Activated CD8-positive, alpha-beta memory T cell treated with anti-CD3 and anti-CD28 coated beads, Interleukin-2, amount 50 U/mL, for 48 hours (primary cell): ENCODE measurements at places on chromosomes 4 and X.

GRCh38 chrX:121558886-121559285 is 511.5 kb downstream of the GLUD2 start:
- no peak for DNase-seq

- peak; percentile 86 for DNase-seq
These were observed 27.2 kb downstream of the NOP14 start for GRCh38 chr4:2935762-2936743.

DNA sequence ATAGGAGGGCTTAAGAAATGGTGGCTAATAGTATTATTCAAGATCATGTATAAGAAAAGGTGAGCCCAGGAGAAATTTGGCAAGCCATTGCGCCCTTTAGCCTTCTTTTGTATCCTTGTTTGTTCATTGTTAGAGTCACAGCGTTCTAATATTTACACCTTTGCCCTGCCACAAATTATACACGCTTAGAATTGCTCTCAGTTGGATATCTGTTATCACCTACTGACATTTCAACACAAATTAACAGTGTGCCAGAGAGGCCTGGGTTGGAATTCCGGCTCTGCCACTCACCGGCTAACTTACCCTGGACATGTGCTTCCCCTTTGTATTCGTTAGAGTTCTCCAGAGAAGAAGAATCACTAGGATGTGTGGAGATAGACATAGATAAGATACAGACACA is 148.7 kb upstream of the KIT start:
- DNase-seq, result no peak

GRCh38 chrX:153633607-153634180 is 13.3 kb upstream of the DUSP9 start:
- no peak for DNase-seq

DNA sequence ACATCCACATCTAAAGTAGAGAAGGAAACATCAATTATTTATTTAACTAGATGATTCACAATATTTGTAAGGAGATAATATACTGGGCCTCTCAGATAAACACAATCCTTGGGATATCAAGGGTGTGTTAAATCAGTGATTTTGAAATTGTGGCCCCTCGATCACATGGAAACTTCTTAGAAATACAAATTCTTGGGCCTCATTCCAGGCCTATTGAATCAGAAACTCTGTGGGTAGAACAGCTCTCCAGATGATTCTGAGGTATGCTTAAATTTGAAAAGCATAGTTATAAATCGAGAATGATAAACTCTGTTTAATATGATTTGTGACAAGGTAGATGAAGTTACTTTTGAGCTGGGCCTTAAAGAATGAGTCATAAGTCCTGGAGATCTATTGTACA is 64.3 kb upstream of the GPR174 start:
- DNase-seq, result no peak

- no peak for DNase-seq
These were observed 72.7 kb downstream of the AFF2 start for GRCh38 chrX:148573119-148573518.

DNA sequence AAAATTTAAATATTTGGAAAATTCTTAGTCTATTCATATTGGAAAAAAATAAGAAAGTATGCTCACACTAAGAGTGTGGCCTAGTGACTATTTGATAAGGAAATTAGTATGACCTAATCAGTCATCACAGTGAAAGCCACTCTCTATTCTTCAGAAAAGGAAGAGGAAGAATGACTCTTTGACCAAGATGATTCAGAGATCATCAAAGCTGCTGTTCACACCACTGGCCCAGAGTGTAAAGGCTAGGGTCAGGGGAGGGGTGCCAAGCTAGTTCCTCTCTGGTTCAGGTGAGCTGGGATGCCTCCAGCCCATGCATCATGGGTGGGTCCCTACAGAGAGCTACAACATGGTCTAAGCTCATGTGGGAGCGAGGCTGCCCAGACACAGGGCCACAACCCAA is 396.9 kb upstream of the NDST3 start:
- DNase-seq, result no peak

DNA sequence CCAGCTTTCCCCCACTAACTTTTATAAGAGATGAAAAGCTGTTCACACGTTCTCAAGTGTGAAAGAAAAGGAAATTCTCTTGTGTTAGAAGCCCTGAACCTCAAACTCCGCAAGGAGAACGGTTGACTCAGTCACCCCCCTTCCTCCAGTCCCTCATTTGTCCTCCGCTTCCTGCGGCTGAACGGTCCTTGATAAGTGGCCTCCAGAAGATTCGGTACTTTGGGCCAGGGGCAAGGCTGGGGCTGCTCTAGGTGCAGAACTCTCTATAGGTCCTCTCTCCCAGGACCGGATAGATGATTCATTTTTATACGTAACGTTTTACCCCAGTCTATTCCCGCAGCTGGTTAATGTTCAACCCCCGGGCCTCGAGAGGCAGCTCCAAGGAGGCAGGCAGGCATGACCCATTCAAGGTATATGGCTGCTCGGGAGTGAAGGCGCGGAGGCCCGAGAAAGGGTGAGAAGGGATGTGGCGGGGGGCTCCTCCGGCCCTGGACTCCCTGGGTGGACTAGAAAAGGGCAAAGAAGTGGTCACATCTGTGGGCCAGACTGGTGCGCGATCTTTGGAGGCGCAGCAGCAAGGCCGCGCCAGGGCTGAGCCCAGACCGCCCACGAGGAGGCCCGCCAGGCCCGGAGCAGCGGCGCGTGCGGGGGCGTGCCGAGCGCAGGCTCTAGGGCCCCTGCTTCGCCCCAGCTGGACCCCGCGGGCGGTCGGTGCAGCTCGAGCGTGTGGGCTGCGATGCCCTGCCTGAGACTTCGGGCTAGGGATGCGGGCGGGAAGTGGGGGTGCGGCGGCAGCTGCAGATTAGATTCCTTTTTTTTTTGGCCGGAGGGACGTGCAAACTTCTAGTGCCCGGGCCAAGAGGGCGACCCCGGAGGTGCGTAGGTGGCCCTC is 11.7 kb downstream of the PITX2 start:
- DNase-seq, result no peak

- no peak for DNase-seq
These were observed 16.2 kb downstream of the SLC4A4 start for GRCh38 chr4:71355045-71355444.

DNA sequence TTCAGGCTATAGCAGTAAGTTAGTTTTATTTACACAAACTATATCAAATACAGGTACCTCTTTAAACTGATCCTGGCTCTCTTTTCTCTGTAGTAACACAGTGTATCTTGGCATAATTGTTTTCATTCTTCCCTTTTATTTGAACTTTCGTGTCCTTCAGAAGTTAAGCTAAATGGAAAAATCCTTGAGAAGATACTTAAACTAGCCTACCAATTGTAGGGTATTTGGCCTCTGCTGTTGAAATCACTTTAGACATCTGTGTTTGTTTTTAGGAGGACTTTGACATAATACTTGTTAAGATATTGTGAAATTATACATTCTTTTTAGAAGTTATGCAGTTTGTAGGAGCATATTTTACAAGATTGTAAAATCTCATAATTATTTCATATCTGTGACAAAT is 90.3 kb upstream of the GK2 start:
- no peak for DNase-seq

DNA sequence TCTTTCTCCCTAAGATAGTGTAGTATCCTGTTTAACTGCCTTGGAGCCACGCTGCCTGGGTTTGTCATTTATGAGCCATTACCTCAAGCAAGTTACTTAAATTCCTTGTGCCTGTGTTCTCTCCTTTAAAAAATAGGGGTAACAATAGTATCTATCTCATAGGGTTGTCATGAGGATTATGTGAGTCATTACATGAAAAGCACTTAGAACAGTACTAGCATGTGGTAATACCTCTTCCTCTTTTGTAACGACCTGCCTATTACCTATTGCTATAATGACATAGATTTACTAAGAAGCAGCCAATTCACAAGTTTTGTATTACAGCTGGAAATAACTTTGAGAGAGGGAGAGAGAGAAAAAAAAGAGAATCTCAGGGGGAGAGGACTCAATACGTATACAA is 834.7 kb downstream of the RAPGEF2 start:
- no peak for DNase-seq

DNA sequence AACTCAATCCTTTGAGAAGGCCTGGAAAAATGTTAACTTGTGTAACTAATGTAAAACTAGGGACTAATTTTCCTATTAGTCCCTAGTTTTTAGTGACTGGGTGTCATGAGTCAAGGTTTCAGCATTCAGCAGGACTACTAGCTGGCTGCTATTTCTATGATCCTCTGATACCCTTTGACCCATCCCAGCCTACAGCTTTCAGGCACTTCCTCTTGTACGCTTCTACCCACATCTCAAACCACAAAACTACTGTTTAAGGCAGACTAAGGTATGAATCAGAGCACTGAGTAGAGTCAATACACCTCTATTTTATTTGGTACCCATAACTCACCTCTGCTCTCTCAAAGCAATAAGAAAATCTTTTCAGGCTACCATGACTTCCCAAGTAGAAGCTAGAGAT is 809.6 kb downstream of the PDHA2 start:
- no peak for DNase-seq

- DNase-seq, result no peak
These were observed 97.8 kb downstream of the TLL1 start for GRCh38 chr4:165970703-165971420.

DNA sequence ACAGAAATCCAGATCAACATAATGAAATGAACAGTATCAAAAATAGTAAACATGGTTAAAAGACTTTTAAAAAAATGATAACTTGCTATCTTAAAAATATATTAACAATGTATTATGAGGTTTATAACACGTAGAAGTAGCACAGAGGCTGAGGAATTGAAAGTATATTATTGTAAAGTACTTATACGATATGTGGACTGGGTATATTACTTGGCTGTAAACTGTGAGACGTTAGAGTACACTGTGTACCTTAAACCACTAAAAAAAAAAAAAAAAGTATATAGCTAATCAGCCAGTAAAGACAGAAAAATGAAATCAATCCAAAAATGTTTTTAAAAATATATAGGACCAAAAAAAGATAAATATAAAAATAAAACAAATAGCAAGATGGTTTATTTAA is 120.6 kb downstream of the TET2 start:
- DNase-seq, result no peak

DNA sequence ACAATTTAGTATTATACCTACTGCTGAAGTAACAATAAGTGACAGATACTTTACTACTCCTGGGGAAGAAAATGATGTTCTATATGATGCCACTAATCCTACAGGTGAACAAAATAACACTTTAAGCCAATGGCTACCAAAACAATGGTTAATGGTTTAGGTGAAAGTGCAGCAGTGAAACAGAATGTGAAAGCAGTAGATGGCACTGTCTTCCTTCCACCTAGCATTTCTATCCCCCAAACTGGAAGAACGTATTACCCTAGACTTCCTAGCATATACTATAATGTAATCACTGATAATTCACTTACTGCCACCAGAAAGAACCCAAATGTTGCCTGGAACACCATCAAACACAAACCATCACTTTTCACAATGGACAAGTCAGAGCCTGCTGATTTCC is 18.9 kb upstream of the CABS1 start:
- no peak for DNase-seq

- no peak for DNase-seq
These were observed 7.3 kb downstream of the PLP1 start for GRCh38 chrX:103783971-103784370.

- no peak for DNase-seq
These were observed 73.2 kb upstream of the AMOT start for GRCh38 chrX:112913807-112914206.

DNA sequence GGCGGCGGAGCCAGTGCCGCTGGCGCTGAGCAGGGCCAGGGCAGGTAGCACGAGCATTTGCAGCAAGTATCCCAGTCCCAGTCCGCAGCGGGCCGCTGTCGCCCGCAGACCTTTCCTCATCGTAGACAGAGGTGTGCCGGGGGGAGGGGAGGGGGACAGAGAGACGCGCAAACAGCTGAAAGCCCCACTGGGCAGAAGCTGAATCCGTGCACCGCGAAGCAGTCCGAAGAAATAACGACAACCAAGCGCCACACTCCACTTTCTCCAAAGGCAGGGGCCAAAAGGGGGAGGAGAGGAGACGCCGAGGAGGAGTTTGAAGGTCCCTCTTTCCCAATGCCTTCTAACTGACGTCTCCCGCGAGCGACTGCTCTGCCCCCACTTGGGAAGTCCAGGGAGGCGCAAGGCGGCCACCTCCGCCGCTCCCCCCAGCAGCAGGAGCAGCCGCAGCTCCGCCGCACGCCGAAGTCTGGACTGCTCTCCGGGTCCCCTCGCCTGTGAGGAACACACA is at the start of gene UNC5C:
UNC5C (minus strand) TSS at position 236 of the 508 bp plus-strand sequence.
- DNase-seq, result no peak

GRCh38 chr4:33746979-33747378 is 2497.3 kb downstream of the ARAP2 start:
- DNase-seq, result no peak

- no peak for DNase-seq
These were observed 64.2 kb downstream of the MAGEA10 start for GRCh38 chrX:152074163-152074562.
